ENCODE measurements at places on chromosomes 5 and 9.
A peak's percentile ranks its signal among the peaks of the same experiment; 100 is the strongest.

DNA sequence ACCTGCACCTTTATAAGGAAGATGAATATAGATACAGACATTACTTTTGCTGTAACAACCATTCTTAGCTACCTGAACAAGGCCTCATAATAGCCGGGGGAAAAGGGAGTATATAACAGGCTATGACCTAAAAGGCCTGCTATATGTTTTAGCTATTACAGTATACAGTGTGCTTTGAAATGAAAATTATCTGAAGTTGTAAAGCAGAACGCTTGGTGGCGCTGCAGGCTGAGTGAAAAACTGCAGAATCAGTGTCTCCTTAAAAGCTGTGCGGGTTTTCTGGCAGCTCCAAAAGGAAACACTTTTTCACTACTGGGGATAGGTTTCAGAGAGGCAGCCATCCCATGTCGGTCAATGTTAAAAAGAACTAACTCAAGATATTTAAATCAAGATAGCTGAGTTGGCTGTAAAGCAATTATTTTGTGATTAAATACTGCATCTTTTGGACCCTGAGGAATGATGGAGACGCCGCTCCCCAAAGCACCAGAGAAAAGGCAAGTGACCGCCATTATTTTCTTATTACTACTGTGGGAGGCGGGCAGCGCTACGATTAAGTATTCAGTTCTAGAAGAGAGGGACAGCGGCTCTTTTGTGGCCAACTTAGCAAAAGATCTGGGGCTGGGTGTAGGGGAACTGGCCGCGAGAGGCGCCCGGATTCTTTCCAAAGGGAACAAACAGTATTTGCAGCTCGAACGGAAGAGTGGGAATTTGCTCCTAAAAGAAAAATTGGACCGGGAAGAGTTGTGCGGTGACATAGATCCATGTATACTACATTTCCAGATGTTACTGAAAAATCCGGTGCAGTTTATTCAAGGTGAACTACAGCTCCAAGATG lies 5.9 kb downstream of the PCDHB6 start:
- no peak for DNase-seq

DNA sequence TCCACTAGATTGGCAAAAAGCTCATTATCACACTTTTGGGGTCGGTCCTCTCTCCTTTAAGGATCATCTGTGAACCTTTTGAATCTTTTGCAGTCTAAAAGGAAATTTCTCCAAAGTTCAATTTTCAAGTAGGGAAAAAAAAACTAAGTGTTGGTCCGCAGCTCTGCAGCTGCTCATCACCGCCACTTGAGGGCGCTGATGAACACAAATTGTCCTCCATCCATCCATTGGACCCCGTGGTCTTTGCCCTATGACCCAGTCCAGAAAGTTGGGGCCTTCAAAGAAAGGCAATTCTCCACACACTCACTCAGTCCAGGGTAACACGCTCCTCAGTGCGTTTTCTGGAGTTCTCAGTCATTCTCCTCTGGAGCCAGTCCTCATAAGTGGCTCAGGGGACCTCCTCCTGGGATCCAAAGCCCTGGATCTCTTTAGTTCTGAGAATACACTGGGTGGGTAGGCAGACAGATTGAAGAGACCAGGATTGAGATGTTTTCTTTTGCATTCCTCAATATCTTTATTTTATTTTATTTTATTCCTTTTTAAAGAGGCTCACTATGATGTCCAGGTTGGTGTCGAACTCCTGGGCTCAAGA lies 63.6 kb upstream of the SLC28A3 start:
- DNase-seq: no peak

DNA sequence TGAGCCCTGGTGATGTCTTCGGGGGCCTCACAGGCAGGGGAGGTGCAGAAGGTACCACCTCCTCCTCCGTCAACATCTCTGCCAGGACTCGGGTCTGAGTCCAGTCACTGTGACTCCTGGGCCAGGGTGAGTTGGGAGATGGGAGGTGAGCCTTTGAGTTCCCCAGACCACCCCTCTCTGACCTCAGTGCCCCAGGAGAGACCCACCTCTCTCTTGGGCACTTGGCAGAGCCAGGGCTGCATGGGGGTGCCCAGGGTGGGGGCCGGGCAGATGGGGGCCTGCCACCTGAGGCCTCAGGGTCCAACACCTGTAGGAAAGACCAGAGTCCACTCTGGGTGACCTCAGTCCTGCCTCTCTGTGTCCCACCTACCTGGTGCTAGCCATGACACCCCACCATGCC lies 6.8 kb downstream of the KIF12 start:
- no peak for DNase-seq

- no peak for DNase-seq
Measured at GRCh38 chr9:126401107-126401506, 74.5 kb downstream of the MVB12B start.

- DNase-seq: no peak
Measured at GRCh38 chr5:177588413-177588909, 3.5 kb upstream of the TMED9 start.

- DNase-seq: peak; percentile 50
Measured at GRCh38 chr9:131608493-131609037, 63.2 kb downstream of the PRRT1B start.

DNA sequence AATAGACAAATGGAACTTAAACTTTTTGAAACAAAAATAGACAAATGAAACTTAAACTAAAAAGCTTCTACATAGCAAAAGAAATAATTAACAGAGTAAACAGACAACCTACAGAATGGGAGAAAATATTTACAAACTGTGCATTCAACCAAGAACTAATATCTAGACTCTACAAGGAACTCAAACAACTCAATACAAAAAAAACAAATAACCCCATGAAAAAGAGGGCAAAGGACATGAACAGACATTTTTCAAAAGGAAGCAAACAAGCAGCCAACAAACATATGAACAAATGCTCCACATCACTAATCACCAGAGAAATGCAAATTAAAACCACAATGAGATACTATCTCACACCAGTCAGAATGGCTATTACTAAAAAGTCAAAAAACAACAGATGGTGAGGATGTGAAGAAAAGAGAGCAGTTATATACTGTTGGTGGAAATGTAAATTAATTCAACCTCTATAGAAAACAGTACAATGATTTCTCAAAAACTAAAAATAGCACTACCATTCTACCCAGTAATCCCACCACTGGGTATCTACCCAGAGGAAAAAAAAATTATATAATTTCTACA lies 170.8 kb upstream of the RGMB start:
- no peak for DNase-seq

DNA sequence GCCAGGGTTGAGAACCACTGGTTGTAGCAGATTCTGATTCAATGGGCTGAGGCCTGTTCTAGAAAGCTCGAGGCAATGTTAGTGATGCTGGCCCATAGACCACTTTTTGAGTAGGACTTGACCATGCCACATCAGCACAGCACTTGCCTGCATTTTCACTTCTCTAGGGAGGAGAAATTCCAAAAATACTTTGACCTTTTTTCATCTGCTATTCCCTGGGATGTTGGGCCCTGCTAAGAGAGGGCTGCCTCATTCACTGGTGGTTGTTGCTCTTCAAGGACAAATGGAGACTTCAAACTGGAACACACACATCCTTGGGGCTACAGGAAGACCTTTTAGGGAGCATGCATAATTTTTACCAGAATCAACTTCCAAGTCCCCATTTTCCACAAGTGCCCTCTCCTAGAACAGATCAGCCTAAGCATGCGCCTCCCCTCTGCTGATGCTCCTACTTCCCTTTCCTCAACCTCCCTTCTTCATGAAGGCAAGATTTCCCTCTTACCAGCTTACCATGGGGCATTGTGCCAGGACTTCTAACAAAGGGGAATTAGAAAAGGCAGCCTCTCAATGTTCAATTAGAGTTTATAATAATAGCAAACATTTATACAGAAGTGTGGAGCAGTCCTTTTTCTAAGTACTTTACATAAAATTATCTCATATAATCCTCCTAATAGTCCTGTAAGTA lies 12.7 kb upstream of the TGFBI start:
- no peak for DNase-seq

DNA sequence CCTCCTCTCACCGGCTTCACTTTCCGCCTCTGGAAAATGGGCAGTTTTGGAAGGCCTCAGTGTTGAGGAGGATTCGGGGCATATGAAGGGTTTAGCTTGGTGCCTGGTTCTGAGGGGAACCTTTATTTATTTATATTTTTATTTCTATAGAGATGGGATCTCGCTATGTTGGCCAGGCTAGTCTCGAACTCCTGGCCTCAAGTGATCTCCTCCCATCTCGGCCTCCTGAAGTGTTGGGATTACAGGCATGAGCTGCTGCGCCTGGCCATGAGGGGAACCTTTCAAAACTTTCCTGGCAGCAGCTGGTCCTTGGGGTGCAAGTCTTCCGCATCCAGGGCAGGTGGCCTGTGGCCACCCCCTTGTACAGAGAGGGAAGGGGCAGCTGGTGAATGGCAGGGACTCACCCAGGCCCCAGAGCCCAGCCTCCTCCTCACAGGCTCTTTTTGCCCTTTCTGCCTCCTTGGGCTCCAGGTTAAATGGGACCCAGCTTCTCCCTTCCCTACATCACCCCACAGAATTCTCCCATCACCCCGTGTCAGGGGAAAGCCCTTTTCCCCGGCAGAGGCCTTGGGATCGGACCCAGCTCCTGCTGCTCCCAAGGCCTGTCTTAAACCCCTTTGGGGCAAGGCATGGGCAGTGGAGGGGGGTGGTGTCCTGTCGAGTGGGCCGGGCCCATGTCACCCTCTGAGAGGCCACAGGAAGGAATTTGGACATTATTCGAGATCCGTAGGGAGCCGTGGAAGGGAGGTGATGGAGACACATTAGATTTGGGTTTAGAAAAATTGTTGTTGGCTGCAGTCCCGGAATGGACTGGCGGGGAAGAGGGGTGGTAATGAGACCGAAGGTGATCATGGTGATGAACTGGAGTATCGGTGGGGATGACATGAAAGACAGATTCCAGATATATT lies 5.9 kb downstream of the NCS1 start:
- DNase-seq: no peak

Data from NCI-H1694 (cell line).